GM10248 (cell line): ENCODE measurements at places on chromosomes 11 and 22.

DNA sequence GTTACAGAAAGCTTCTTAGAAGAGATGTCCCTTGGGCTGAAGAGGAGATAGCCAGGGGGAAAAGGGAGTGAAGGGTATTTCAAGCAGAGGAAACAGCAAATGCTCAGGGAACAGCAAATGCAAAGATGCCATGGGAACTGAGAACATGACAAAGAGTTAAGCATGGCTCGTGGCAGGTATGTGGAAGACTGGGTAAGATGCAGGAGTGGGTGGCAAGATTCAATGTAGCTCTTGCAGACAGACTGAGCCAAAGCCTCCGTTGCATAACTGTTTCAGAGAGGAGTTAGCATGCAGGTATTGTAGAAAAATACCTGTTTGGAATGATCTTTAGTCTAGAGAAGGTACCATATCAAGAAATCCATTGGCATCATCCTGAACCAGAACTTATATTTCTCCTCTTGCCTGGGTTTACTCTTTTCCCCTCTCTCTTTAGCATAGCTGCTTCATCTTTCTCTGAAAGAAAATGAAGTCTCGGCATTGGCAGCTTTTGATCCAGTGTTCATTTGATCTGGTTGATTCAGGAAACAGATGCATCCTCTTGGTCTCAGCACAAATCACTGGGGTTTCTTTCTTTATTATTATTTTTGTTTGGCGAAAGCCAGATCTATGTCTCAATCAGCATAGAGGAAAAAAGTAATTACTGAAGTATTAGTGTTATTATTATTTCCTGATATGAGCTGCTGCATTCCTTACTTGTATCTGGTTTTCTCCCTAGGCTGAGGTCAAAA, 41.7 kb upstream of the NUP160 start:
- no peak for DNase-seq

GRCh38 chr11:77102246-77103210, at the start of gene OMP:
Gene OMP, plus strand, starts transcription at chr11:77102840. Its CDS starts 0 bp downstream, at chr11:77102840.
- DNase-seq, result no peak

DNA sequence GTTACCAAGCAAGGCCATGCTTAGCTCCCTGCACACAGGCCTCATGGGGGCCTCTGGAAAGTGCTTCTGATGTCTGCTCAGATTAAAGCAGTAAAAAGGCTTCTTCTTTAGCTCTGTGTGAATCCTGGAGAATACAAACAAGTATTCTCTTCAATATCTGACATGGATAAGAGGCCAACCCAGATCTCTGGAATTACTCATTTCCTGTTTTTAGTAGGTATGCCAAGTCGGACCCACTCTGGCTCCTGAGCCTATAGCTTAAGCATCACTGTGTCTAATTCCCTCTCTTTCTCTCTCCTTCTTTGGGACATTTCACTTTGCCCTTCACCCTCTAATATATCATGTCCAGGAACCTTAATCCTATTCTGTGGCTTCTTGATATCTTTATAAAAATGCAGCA, 529.6 kb upstream of the CCDC90B start:
- DNase-seq, result no peak

GRCh38 chr11:118379497-118379896, 20.1 kb downstream of the UBE4A start:
- DNase-seq, result no peak

- DNase-seq, result no peak
Measured at GRCh38 chr11:70861559-70861958, 390.8 kb downstream of the SHANK2 start.

- no peak for DNase-seq
Measured at GRCh38 chr11:102313238-102313940, 3.9 kb upstream of the BIRC3 start.

DNA sequence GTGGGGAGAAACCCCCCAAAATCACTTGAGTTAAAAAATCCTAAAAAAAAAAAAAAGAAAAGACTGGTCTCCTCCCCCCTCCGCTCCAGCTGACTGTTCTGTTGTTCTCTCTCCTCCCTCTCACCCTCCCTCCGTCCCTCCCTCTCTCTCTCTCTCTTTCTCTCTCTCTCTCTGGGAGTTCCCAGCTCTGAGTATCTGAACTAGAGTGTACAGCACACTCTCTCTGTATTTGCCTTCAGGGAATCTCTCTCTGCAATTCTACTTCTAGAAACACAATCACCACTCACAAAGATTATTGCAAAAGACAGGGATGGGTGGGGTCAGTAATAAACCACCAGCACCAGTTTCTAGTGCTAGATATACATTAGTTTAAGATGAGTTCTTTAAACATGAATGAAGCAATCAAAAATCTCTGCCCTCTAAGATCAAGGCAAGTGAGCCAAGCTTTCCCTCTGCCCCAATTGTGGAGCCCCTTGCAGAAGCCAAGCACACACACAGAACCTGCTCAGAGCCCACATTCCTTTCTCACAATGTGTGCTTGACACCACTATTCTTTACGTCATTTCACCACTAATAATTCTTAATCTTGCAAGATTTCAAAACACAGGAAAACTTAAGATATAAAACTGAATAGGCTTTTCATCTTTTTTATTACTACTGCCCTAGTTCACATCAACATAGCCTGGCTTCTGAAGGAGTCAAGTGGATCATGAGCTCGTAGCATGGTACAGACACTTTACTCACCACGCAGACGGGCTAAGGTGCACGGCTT, 133.5 kb downstream of the RBFOX2 start:
- DNase-seq, result no peak

DNA sequence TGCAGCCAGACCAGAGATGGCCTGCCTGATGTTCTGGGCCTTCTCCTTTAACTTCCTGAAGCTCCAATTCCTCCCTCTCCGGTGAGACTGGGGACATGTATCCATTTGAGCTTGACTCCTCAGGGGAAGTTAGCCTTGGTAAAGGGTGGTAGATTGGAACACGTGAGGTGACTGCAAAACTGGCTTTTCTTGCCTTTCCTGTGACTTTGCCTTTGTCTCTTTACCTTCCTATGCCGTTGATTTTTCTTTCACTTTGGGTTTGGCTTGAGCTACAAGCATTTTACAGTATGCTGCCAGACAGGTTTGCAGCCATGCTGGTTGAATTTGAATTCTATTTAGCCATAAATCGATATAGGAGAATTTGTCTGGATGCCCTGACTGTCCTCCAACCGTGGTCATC, 16.8 kb upstream of the GLYATL1 start:
- DNase-seq, result no peak

GRCh38 chr11:79449040-79449439, 8.2 kb upstream of the TENM4 start:
- DNase-seq, result no peak

DNA sequence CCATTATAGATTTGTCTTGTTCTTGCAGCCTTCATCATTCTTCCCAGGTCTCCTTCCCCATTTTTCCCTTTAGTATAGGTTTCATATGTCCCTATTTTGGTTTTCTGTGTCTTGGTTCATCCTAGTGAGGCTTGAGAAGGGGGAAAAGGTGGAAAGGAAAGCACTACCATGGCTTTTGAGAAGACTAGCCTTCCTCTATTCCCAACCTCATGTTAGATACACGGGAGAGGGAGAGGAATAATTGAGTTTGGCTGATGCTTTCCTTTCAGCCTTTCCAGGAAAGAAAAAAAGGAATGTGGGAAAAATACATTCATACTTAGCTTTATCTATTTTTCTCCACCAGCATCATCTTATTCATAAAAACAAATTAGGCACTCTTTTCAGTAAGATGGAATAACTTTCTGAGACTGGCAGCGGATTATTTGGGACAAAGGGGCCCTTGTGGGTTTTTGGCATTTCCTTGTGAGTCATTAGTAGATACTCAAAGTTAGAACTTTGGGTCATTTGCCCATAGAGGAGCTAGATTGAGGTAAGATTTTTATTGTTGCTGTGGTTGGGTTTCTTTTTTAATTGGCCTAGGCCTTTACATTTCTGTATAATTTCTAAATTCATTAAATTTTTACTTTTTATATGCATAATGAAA, 23.8 kb downstream of the CAPRIN1 start:
- no peak for DNase-seq

DNA sequence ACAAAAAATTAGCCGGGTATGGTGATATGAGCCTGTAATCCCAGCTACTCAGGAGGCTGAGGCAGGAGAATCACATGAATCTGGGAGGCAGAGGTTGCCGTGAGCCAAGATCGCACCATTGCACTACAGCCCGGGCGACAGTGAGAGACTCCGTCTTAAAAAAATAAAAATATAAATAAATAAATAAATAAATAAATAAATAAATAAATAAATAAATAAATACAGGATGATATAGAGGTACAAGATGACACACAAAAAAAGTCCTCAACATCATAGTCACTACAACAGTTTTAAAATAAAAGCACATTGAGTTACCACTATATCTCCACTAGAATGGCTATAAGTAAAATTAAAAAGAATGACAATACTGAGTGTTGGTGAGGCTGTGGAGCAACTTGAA, 97.8 kb downstream of the ALX4 start:
- no peak for DNase-seq

DNA sequence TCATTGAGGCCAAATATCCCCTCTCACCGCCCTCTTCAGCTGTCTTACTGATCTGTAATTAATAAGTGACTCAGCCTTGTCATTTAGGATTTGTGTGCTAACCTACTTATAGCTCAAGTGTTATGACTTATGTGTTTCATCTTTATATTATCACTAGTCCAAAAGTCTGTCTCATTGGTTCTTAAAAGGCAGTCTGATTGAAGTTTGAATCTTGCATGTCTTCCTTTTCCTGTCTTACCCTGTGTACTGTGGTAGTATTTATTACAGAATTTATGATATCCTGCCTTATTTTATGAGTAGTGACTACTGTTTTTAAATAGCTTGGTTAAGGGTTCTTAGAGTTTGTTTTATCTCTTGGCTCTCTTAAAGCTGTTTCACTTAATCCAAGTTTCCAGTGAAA, 6.3 kb downstream of the DEPDC7 start:
- DNase-seq, result no peak

- DNase-seq, result no peak
Measured at GRCh38 chr11:49213026-49213560, 4.7 kb upstream of the FOLH1 start.

- no peak for DNase-seq
Measured at GRCh38 chr11:75273411-75274391, 33.1 kb downstream of the TPBGL start.
